ENCODE measurements at places on chromosomes 2 and 18.

DNA sequence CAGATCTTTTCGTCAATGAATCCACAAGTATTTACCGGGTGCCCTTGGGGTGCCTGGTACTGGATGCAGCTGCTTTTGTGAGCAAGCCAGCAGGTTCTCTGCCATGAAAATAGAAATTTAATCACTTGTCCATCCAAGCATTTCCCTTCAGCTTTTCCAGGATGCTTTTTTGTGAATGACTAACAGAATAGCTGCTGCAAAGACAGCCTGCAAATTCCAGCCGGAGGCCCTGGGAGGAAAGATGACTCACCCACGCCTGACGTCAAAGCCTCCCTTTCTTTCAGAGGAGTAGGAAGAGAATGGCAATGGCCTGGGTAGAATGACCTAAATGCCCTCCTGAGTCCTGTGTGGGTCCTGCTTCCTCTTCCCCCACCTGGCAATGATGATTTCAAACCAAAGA lies 111.9 kb downstream of the AP1S3 start:
- no peak for DNase-seq

GRCh38 chr2:237199082-237199481 lies 113.4 kb downstream of the COPS8 start:
- no peak for DNase-seq

GRCh38 chr2:113712941-113713340 lies 43.5 kb downstream of the SLC35F5 start:
- no peak for DNase-seq

DNA sequence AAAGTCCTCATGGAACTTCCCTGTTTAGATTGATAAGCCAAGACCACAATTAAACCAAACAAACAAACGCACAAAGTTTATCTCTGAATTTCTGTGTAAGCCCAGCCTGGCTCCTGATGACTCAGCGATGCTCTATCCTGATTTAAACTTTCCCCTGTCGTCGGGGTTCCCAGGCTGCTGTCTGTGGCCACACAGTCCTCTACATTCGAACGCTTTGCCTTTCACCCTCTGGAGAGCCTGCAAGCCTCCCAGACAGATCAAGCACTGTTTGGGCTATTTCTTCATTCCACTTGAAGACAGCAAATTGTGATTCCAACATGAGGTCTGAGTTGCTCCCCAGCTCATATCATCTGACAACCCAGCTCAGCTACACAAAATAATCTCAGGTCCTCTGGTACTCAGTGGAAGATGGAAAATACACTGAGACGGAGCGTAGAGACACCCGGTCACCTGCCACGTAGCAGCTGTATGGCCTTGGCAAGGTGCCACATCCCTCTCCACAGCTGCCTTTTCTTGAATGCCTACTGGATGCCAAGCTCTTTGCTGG lies 51.2 kb downstream of the CYRIA start:
- DNase-seq, result no peak

DNA sequence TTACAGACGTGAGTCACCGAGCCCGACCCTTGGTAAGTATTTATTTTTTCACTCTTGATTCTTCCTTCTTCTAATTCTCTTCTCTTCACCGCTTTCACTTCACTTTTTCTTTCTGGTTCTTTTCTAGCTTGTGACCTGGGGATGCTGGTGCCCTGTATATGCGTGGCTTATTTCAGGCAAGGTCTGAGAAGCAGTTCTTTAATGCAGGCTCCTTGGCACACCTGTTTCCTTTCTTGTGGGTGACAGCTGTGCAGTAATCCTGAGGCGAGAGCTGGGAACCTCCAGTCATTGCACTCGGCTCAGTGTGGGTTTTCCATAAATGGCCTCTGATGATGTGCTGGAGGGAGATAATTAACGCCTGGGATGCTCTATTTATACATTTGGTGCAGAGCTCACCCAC lies 193.8 kb downstream of the TSN start:
- DNase-seq, result no peak

Measured in activated CD4-positive, alpha-beta T cell treated with anti-CD3 and anti-CD28 coated beads, Interleukin-2, amount 10 ng/mL, durations not matched to agents 7 days and 5 days (primary cell).